GM04504 (cell line): ENCODE measurements at places on chromosomes 16 and 17.
A peak's percentile ranks its signal among the peaks of the same experiment; 100 is the strongest.

DNA sequence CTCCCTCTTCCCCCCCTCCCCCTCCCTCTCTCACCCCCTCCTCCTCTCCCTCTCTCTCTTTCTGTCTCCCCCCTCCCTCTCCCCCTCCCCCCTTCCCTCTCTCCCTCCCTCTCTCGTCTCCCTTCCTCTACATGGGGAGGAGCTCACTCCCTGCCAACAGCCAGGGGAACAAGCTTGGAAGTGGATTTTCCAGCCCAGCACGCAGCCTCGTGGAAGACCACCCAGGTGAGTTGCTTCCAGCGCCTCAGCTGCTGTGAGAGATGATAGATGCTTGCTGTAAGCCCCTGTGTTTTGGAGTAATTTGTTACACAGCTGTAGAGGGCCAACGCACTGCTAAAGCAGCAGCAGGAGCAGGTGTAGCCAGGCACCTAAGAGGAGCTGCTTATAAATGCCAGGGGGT, 20.8 kb downstream of the ACTG1 start:
- no peak for DNase-seq

GRCh38 chr16:82197540-82198240, 27.7 kb upstream of the MPHOSPH6 start:
- no peak for DNase-seq

GRCh38 chr17:64196601-64197000, 66.5 kb downstream of the TEX2 start:
- peak; percentile 39 for DNase-seq

- DNase-seq: no peak
Measured at GRCh38 chr17:39098588-39098987, 52.8 kb downstream of the PLXDC1 start.

DNA sequence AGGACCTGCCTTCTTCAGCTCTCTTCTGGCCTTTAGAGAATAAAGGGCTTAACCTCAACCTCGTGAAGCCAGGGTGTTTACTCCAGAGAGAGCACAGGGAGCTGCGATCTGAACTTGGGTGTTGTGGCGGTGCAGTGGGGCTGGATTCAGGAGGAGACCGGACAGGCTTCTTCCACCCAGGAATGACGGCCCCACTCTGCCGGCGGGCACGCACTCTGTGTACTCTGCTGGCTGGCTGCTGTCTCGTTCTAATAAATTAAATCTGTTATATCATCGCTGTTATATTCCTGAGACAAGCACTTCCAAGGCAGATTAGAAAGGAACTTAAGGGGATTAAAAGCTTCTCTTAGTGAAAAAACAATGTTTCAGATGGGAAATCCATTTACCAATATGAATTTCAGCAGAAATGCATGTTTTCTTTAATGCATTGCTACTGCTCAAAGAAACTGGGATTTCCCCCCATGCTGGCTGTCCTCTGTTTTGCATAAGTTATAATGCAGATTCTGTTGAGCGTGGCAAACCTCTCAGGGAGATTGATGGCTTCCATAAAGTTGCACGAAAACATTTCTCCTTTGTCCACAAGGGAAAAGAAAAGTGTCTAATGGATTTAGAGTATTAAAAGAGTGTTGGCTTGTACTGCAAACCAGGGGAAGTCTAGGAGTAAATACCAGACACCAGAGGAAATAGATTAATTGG, 168.6 kb upstream of the IRX3 start:
- DNase-seq: no peak

DNA sequence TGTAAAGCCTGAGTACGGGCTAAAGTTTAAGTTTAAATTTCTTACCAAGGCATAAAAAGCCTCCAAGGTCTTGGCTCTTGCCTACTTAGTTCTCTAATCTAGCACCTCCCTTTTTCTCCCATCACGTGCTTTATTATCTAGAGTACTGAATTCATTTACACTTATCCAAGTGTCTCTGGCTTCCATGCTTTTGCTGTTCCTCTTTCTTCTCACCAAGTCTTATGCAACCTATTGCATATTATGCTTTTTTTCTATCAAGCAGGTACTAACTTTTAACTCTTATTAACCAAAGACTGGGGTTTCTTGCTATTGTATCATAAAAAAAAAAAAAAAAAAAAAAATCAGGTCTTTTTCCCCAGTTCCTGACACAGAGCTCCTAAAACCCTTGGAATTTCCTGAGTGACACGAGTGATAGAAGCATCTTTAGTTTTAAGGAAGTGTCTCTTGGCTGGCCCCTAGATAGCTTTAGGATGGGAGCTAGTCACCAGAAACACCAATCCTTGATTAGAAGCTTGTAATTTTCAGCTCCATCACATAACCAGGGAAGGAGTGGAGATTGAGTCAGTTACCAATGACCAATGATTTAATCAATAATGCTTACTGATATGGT, 44.9 kb downstream of the SSH2 start:
- no peak for DNase-seq

DNA sequence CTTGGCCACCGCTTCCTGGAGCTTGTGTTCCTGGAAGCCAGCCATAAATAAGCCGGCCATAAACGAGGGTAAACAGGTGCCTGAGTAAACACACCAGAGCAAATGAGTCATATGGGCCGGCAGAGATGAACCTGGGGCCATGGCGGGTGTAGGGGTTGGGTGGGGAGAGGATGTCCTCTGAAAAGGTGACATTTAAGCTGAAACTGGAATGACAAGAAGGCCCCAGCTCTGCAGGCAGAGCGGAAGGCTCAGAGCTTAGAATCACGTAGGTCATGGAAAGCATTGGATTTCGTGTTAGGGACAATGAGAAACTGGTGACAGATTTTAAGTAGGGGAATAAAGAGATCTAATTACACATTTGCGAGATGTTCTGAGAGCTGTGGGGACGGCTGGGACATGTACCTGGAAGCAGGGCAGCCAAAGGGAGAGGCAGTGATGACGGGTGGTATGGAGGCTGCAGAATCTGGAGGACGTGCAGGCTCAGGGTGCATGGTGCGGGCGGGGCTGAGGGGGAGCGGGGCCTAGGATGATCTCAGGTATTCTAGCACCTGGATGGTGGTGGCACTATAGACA, 8.1 kb upstream of the DNASE1 start:
- DNase-seq: no peak

- no peak for DNase-seq
Measured at GRCh38 chr16:66541388-66542355, 8.2 kb downstream of the TK2 start.

GRCh38 chr17:40024901-40025300, 9.7 kb downstream of the CSF3 start:
- DNase-seq: no peak

- no peak for DNase-seq
Measured at GRCh38 chr16:17585449-17586074, 114.8 kb upstream of the XYLT1 start.

DNA sequence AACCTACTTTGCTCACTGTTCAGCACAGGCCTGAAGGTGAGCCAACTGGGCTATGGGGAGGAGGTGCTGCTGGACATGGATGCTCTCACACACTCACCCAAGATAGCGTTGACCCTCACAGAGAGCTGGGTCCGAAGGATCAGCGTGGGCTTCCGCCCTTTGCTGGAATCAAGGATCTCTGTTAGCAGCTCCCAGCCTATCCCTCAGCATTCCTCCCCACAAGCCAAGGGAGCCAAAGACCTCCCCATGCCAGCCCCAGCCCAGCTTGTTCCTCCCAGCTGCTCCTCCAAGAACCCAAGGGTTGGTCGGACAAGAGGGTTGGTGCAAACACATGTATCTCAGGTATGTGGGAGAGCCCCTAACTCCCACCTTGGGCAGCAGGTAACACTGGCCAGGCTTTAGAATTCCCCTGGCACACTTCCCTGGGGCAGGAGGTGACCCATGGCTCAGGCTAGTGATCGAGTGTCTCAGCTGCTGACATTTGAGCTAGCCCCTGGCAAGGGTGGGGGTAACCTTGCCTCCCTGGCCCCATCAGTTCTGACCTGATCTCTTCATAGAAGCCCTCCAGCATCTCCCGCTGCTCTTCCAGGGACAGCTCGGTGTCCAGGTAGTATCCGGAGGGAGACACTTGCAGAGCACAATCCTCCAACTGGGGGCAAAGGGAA, 8.3 kb downstream of the FHOD1 start:
- DNase-seq: no peak

DNA sequence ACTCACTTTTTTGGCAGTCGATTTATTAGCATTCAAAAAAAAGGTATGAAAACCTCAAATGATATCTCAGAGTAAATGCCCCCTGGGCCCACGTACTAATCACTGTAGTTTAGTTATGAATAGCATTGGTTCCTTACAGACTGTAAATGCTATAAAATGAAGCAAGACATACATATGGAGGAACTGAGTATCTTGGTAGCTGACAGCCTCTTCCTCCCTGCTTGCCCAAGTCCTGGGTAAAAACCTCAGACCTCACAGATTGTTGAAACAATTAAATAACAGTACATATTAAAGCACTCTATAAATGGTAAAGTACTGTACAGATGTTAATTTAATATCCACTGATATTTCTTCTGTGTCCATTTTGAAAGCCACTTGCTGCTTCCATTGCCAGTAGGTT, 33.2 kb upstream of the ABCC11 start:
- DNase-seq: no peak

GRCh38 chr17:35377706-35378105, 4.3 kb upstream of the SLFN11 start:
- no peak for DNase-seq

DNA sequence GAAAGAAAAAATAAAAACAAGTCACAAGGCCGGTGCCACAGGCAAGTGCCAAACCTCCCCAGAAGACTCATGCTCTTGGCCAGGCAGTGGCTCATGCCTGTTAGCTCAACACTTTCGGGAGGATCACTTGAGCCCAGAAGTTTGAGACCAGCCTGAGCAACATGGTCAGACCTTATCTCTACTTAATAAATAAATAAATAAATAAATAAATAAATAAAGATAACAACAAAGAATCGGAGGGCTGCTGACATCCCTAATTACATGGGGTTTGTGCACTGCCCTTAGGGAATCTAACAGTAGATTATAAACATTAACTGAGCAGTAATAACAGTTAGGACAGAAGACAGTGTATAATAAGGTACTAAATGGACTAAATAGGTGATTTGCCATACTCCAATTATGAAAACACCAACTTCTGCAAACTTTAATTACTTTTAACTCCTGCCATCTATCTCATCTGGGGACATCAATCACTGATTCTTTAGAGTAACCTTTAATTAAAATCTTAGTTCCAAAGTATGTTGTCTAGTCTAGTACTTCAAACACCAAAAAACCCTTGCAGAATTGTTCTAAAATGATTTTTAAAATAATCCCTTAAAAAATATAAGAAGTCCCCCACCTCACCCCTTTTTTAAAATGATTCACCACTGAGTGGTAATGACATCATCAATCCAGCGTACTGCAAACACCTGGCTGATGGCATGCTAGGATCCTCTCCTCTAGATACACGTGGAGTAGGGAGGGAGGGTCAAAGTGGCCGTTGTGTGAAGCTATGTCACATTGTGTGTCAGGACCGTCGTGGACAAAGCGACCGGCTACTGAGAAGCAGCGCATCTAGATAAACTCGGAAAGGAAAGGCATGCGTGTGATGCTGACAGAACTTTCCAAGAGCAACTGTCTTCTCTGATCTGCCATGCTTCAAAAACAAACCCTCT, 28.5 kb downstream of the CYTH1 start:
- DNase-seq: no peak

GRCh38 chr16:53078765-53079485, 24.1 kb downstream of the CHD9 start:
- DNase-seq: no peak
